ENCODE measurements at places on chromosomes 5 and 9.

GRCh38 chr5:169250887-169251286 is 50.1 kb downstream of the SLIT3 start:
- no peak for DNase-seq

- no peak for DNase-seq
These were observed 222.9 kb upstream of the MEF2C start for GRCh38 chr5:89105836-89106235.

- DNase-seq = no peak
These were observed 466.8 kb upstream of the BRINP1 start for GRCh38 chr9:119836036-119836435.

- no peak for DNase-seq
These were observed 61.6 kb downstream of the SAXO1 start for GRCh38 chr9:18971404-18971803.
